ENCODE measurements at places on chromosomes 12 and 14.

DNA sequence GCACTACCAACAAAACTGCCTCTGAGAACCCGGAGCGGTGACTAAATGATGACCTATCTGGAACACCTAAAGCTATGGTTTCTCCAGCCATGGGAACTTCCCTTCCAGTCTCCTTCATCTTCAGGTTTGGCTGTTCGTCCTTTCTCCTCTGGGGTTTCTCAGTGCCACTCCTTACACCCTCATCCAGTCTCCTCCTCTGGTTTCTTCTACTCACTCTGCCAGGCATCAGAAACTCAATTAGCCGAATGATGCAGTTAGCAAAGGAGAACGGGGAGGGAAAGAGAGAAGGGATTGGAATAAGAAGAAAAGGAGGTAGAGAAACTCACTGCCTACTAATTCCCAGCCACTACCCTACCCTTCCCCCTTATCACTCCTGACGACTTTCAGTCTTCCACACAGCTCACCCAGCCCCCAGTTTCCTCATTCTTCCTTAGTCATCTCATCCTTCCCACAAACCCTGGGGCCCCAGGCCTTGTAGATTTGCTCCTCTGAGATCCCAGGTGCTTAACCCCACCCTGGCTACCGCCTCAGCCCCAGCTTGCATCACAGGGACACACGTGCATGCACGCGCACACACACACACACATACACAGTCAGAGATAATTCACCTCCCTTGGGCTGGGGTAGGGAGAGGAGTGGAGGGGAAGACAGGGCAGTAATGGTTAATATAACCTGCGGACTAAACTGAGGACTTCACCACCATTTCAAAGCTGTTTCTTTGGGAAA lies 13.0 kb downstream of the FGD6 start:
- ATAC-seq: peak; percentile 81

DNA sequence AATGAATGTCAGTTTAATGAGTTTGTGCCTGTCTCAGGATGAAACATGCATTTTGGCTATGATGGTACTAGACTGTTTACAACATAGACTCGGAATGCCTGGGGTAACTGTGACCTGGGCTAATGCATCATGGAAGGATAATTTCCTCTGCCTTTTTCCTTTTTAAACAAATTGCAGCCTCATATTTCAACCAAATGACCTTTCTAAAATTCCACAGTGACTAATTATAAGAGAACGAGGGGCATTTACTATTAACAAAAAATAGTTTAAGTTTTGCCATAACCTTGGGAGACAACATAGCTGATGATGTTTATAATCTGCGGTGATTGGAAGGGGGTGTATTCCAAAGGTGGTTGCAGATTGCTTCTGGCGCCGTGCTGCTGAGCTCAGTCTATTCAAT lies 1140.5 kb downstream of the GALC start:
- ATAC-seq: no peak

DNA sequence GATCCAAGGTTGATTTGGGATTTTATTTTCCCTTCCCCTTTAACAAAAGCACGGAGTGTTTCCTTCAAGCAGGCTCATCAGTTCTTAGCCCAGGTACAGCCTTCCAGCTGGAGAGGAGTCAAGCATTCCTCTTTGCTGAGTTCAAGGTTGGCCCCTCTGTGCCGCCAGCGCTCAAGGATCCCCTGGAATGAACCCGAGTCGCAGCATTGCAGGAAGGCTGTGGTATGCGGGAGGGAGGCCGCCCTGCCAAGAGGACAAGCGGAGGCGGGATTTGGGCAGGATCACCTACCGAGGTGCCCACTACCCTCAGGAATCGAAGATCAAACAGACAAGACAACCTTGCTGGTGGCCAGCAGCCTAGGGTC lies 53.9 kb upstream of the NCOR2 start:
- peak; percentile 88 for ATAC-seq

DNA sequence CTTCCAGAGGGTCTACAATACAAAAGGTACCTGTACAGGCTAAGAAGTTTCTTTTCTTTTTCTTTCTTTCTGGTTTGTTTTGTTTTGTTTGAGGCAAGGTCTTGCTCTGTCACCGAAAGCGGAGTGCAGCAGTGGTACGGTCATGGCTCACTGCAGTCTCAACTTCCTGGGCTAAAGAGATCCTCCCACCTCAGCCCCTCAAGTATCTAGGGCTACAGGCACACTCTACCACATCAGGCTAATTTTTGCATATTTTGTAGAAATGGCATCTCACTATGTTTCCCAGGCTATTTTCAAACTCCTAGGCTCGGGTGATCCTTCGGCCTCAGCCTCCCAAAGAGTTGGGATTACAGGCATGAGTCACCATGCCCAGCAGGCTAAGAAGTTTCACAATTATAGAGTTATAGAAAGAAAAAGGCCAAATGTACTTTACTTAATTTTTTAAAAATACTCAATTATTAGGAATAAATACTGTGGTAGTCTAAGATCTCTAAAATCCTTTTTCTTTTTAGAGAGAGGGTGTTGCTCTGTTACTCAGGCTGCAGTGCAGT lies 3.0 kb upstream of the PIGH start:
- no peak for ATAC-seq

DNA sequence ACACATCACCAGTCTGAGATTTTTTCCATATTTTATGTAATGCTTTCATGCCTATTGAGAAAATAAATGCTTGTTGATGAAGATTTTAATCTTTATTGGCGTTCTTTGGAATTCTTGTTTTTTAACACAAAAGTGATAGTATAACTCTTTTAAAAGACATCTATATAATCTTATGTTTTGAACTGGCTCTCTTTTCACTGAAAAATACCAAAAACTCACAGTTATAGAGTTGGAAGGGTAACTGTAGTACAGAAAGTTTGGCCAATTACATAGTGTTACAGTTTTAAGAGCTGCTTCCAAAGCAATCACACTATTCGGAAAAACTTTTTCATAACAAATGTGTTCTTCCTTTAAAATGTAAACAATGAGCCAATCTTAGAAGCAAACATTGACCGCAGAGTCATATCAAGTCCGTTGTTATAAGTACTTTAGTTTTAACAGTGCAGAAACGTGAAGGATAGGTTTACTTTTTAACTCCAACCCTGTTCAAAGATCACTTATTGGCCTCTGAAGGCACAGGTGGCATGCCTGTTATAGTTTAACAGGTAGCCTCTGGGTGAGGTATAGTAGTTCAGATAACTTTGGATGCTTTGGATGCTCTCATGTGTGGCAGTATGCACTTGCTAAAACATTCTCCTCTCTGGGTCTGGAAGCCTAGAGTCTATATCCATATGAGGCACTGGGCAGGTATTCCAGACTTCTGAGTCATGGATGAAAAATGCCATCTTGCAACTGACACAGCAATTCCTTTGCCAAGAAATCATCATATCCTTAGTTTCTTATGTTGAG lies 12.1 kb upstream of the NTN4 start:
- ATAC-seq: peak; percentile 68

DNA sequence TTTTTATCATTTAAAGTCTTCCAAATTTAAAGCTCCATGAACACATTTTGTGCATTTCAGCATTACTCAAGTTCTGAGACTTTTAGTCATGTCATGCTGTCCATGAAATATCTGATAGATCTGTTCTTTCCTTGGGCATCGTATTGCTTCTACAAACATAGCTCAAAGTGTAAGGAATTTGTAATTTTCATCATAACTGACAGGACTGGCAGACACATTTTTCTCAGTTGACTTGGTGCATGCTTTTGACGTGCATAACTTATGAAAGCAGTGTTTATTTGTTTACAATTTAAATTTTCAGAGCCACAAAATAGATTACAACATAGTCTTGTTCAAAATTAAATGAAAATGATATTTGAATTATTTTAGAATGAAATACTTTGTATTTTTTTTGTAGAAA lies 812.1 kb upstream of the NOVA1 start:
- ATAC-seq: 0 out of 3 replicates have a peak, but pooled peaks have one; percentile 20

DNA sequence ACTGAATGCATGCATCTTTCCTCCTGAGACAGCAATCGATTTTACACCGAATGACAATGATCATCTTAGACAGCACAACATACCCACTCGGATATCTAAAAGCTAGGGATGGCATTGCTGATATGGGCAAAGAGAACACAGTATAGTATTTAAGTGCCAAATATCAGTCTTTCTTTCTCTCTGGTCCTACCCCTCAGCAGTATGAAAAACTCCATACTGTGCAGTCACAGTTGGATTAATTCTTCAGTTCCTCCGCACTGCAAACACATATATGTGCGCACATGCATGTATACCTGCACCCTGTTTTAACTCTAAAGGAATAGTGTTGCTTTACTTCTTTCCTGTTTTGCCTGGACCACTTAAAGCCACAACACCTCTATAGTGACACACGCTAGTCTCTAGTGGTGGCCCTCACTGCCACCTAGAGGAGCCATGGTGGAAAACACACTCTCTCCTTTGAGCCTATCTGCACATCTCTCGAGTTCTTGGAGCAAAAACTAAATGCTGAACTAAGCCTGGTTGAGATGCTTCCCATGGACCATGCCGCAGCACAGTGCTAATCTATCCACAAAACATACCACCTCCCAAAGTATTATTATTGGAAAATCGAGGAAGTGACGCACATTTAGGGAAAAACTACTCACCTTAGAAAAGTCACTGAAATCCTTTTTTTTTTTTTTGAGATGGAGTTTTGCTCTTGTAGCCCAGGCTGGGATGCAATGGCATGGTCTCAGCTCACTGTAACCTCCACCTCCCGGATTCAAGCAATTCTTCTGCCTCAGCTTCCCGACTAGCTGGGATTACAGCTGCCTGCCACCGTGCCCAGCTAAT lies 11.9 kb downstream of the TMEM52B start:
- peak; percentile 98 for ATAC-seq

DNA sequence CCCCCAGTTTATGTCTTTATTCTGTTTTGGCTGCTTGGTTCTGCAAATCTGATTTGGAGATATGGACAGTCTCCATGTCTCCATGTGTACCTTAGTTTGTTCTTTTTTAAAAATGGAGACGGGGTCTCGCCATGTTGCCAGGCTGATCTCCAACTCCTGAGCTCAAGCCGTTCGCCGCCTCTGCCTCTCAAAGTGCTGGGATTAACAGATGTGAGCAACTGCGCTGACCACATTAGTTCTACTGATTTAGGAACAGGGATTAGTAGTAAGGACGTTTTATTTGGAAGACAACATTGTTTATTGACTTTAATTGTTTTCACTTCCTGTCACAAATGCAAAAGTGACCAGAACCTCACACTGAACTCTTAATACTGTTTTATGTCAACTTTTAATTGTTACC lies 14.7 kb downstream of the AEBP2 start:
- ATAC-seq: no peak

- no peak for ATAC-seq
These were observed 76.6 kb downstream of the TUNAR start for GRCh38 chr14:95953111-95953724.

- no peak for ATAC-seq
These were observed 496.9 kb upstream of the STXBP6 start for GRCh38 chr14:25546826-25547225.

GRCh38 chr14:24706351-24706750 lies 72.4 kb upstream of the GZMB start:
- ATAC-seq: no peak

GRCh38 chr12:66674495-66675122 lies 4.3 kb downstream of the GRIP1 start:
- no peak for ATAC-seq

GRCh38 chr14:96802963-96803362 lies 5.8 kb downstream of the VRK1 start:
- no peak for ATAC-seq

All from SK-N-SH treated with all-trans-retinoic acid at 6 μM for 48 hours (cell line).